ENCODE measurements at places on chromosomes 13 and 19.

- no peak for DNase-seq
These were observed 244.2 kb downstream of the PCCA start for GRCh38 chr13:100333141-100333540.

DNA sequence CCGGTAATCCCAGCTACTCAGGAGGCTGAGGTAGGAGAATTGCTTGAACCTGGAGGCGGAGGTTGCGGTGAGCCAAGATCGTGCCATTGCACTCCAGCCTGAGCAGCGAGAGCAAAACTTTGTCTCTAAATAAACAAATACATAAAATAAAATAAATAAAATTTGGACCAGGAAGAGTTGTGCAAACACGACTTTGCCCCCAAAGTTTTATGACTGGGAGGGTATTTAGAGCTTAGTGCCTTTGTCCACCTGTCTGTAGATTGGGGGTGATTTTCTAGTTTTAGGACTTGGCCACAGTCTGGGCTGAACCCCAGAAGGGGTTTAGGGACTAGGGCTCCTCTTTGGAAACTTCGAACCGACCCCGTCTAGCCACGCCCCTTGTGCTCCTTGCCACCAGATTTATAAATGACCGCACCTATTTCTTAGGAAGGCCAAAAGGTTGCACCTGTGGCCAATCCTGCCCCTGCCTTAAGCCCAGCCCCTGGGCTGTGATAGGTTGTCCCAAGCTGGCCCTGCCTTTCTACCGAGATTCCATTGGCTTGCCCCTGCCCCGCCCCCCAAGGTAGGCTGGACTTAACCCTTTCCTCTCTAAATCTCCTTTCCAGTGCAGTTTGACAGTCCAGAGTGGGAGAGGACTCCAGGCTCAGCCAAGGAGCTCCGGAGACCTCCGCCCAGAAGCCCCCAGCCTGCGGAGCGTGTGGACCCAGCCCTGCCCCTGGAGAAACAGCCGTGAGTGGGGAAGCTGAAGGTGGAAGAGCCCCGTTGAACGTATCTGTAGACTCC, 5.3 kb downstream of the SHD start:
- DNase-seq: no peak

DNA sequence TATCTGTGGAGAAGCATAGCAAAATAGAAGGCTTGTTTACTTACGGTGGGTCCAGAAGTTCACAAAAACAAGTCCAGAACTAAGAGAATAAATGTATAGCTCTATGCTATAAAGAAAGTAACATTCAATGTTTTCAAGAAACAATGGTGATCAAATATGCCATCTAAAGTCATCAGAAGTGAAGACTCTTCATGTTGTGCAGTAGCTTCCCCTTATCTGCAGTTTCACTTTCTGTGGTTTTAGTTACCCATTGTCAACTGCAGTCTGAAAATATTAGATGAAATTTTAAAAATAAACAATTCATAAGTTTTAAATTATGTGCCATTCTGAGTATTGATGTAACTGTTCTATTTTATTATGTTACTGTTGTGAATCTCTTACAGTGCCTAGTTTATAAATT, 72.5 kb downstream of the EDNRB start:
- no peak for DNase-seq

DNA sequence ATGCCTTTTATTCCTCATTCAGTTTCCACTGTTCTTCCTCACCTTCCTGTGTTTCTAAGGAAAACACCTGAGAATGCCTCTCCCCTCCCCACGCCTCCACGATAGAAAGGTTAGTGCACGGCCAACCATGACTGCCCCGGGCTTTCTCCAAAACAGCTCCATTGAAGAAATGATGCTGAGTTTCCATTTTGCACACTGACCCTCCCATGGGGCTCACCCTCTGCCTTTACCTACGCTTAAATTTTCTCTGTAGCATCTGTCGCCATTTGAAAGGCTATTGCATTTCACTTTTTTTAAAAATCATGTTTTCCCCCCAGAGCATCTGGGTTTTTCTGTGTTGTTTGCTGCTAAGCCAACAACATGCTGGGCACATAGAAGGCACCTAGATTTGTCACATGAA, 48.2 kb downstream of the ABCC4 start:
- no peak for DNase-seq
